B cell (primary cell): ENCODE measurements at places on chromosomes 16 and 17. TPM values are rescaled to one million over a fixed set of nuclear protein-coding genes. Genes with fewer than 3 reads are reported as not detected.

DNA sequence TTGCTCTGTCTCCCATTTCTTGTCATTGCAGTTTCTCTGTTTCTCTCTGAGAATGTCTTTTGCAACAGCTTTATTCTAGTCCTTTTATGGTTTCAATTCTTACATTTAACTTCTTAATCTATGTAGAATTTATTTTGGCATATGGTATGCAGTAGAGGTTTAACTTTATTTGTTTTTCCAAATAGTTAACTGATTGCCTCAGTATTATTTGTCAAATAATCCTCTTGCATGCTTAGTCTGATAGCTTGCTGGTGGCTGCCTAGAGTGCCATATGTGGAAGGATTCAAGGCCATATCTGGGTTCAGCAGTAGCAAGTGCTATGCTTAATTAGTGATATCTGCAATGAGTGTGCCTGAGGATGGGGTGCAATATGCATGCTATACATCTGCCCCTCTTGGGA is 6.9 kb downstream of the SNTB2 start:
- no peak overlapping the region for H3K27ac ChIP-seq
- H3K27me3 ChIP-seq = no peaks in the 10 kb centered on the region
- DNase-seq = no peak
- H3K36me3 ChIP-seq = no peaks in the 10 kb centered on the region

DNA sequence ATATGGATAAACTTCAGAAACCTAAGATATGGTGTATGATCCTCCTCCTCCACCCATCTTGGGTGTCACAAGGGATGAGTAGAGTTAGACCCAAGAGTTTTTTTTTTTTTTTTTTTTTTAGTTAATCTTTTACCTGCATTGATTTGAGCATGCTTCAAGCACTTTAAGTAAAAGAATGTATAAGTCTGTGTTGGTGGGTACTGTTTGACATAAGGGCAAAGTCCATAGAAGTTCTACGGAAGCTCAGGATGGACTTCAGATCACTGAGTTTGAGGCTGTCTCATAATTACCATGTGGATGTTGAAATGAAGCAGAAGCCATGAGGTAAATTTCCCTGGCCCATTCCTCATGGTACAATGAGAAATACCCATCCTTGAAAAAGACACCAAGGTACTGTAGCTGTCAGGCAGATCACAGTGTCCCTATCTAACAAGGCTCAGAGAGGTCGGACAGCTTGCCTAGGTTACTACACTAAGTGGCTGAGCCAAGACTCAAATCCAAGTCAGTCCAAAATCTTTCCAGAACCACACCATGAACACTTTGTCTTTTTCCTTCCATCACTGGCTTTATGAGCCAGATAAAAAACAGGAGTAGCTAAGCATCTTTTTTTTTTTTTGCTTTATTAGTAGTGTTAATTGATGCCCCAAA is 962.8 kb downstream of the CDH11 start:
- H3K27me3 ChIP-seq = no peaks in the 10 kb centered on the region
- DNase-seq = no peak
- H3K4me3 ChIP-seq = no peak overlapping the region
- H3K36me3 ChIP-seq = no peaks in the 10 kb centered on the region

- H3K36me3 ChIP-seq = no peaks in the 10 kb centered on the region
- no peak overlapping the region for H3K27ac ChIP-seq
- no peaks in the 10 kb centered on the region for H3K27me3 ChIP-seq
- H3K4me1 ChIP-seq = peaks cover 35% of the 10 kb centered on the region
Measured at GRCh38 chr17:57485566-57485865, 229.2 kb downstream of the MSI2 start.

- H3K36me3 ChIP-seq = no peaks in the 10 kb centered on the region
- peaks cover 54% of the 10 kb centered on the region for H3K4me1 ChIP-seq
- H3K27me3 ChIP-seq = no peaks in the 10 kb centered on the region
- DNase-seq = no peak
- no peak overlapping the region for H3K27ac ChIP-seq
Measured at GRCh38 chr17:27280527-27280926, 13.4 kb upstream of the WSB1 start.

DNA sequence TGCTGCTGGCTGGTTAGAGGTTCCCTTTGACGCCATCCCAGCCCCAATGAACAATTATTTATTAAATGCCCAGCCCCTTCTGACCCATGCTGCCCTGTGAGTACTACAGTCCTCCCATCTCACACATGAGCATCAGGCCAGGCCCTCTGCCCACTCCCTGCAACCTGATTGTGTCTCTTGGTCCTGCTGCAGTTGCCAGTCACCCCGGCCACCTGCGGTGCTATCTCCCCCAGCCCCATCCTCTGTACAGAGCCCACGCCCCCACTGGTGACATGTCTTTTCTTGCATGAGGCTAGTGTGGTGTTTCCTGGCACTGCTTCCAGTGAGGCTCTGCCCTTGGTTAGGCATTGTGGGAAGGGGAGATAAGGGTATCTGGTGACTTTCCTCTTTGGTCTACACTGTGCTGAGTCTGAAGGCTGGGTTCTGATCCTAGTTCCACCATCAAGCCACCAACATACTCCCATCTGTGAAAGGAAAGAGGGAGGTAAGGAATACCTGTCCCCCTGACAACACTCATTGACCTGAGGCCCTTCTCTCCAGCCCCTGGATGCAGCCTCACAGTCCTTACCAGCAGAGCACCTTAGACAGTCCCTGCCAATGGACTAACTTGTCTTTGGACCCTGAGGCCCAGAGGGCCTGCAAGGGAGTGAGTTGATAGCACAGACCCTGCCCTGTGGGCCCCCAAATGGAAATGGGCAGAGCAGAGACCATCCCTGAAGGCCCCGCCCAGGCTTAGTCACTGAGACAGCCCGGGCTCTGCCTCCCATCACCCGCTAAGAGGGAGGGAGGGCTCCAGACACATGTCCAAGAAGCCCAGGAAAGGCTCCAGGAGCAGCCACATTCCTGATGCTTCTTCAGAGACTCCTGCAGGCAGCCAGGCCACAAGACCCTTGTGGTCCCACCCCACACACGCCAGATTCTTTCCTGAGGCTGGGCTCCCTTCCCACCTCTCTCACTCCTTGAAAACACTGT is 11.3 kb downstream of the CX3CL1 start:
- H3K4me1 ChIP-seq = peaks cover 34% of the 10 kb centered on the region
- no peaks in the 10 kb centered on the region for H3K27me3 ChIP-seq
- no peak overlapping the region for H3K27ac ChIP-seq
- no peaks in the 10 kb centered on the region for H3K36me3 ChIP-seq
- DNase-seq = peak; percentile 24

- DNase-seq = no peak
- no peak overlapping the region for H3K27ac ChIP-seq
- H3K27me3 ChIP-seq = no peaks in the 10 kb centered on the region
- peaks cover 19% of the 10 kb centered on the region for H3K4me1 ChIP-seq
- H3K36me3 ChIP-seq = no peaks in the 10 kb centered on the region
Measured at GRCh38 chr17:63598281-63598680, 2.4 kb upstream of the TACO1 start.

- peaks cover 29% of the 10 kb centered on the region for H3K4me1 ChIP-seq
- no peaks in the 10 kb centered on the region for H3K27me3 ChIP-seq
- peak overlapping the region; percentile 92 for H3K27ac ChIP-seq
- H3K4me3 ChIP-seq = peak overlapping the region; percentile 89
- peaks cover 7% of the 10 kb centered on the region for H3K36me3 ChIP-seq
Measured at GRCh38 chr17:75854101-75854748, 910 bp downstream of the WBP2 start.

DNA sequence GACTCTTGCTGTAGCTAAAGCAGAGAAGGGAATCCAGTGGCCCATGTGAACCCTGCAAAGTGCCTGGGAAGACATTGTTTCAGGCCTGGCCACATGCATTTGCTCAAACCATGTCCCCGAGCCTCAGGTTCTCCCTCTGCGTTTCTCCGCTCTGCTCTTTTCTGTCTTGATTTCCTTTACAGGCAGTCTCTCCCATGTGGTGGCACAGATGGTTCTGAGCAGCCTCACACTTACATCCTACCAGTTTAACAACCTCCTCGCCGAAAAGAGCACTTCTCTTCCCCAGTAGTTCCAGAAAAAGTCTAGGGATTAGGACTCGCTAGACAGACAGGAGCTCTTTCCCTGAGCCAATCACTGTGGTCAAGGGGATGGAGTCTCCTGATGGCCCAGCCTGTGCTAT is 28.3 kb upstream of the MYH10 start:
- peaks cover 4% of the 10 kb centered on the region for H3K27me3 ChIP-seq
- no peak overlapping the region for H3K27ac ChIP-seq
- no peaks in the 10 kb centered on the region for H3K36me3 ChIP-seq
- DNase-seq = no peak
- no peaks in the 10 kb centered on the region for H3K4me1 ChIP-seq
- no peak overlapping the region for H3K4me3 ChIP-seq

- H3K36me3 ChIP-seq = peaks cover 15% of the 10 kb centered on the region
- no peak for DNase-seq
- peak overlapping the region; percentile 98 for H3K27ac ChIP-seq
- H3K27me3 ChIP-seq = no peaks in the 10 kb centered on the region
- H3K4me3 ChIP-seq = no peak overlapping the region
Measured at GRCh38 chr17:68248891-68249290, 1.0 kb downstream of the AMZ2 start.

DNA sequence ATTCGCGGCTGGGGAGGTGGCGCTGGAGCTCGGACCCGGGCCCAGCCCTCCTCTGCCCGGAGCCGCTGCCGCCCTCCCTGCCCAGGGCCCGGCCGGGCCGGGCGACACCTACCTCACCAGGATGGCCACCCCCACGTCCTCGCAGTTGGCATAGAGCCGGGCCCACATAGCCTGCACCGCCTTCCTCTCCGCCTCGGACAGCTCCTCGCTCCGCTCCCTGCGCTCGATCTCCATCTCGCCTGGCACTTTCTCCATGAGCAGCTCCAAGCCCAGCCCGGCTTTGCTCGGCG is 276 bp downstream of the CYGB start:
- no peak overlapping the region for H3K27ac ChIP-seq
- H3K4me1 ChIP-seq = peaks cover 27% of the 10 kb centered on the region
- DNase-seq = peak; percentile 26
- peaks cover 24% of the 10 kb centered on the region for H3K27me3 ChIP-seq
- H3K4me3 ChIP-seq = peak overlapping the region; percentile 15

MAF gene
- total RNA-seq = 0.15 and 0.30 TPM in 2 replicates

SCO1 gene
- 28.6 and 33.1 TPM in 2 replicates for total RNA-seq
